Activated T-cell treated with anti-CD3 and anti-CD28 coated beads, Interleukin-2, amount 50 U/mL, for 72 hours (primary cell): ENCODE measurements at places on chromosomes 5 and 9.

DNA sequence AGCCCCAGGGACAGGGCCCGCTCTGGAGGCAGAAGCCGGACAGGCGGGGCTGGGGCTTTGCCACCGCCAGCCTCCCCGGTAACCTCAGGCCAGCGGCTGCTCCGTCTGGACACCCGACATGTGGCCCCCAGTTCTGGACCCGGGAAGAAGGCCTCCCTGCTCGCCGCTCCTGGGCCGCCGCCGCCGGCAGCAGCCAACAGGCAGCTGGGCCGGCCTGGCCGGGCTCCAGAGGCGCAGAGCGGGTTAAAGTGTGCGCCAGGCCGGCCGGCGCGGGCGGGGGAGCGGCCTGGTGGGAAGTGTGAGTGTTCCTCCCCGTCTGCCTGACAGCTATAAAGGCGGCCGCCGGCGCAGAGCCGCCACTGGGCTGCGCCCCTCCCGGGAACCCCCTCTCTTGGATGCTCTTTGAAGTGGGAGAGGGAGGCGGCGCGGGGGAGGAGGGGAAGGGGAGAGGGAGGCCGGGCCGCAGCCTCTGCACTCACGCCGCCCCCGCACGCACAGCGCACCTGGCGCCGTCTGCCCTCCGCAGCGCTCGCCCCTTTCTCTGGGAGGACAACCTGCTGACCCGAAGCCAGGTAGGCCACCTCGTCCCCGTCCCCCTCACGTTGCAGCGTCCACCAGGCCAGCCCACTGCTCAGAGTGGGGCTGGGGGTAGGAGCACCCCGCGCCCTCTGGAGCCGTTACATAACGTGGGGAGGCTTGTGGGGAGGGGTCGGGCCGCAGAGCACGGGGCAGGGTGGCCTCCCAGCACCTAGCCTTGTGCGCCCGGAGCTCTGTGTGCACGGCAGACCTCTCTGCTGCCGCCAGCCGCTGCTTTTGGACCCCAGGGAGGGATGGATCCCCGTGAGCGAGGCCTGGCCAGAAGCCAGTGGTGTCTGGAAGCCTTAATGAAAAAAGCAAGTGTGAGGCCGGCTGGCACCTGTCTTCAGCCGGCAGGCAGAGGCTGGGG lies at the start of gene ADAMTSL2:
TSS of gene ADAMTSL2 (plus strand) at position 359 of the 946 bp plus-strand sequence. CDS start 2,009 bp downstream, outside the sequence.
- peak; percentile 25 for DNase-seq

GRCh38 chr5:96433066-96433447 lies at the start of gene PCSK1:
Gene PCSK1, minus strand, starts transcription at chr5:96433248. Its CDS starts 206 bp downstream, at chr5:96433042.
- DNase-seq: no peak

- DNase-seq: no peak
These were observed 153.5 kb upstream of the IRX2 start for GRCh38 chr5:2904956-2905355.

GRCh38 chr9:94713436-94714215 lies 12.9 kb upstream of the AOPEP start:
- no peak for DNase-seq

- no peak for DNase-seq
These were observed 8.4 kb upstream of the ARSI start for GRCh38 chr5:150311015-150311692.

- no peak for DNase-seq
These were observed 19.9 kb upstream of the CYLC2 start for GRCh38 chr9:102975251-102975650.

- no peak for DNase-seq
These were observed at the start of gene CARD9 for GRCh38 chr9:136373300-136374182. Gene CARD9, minus strand, starts transcription at chr9:136373669. Its CDS starts 1,591 bp downstream, at chr9:136372078.

DNA sequence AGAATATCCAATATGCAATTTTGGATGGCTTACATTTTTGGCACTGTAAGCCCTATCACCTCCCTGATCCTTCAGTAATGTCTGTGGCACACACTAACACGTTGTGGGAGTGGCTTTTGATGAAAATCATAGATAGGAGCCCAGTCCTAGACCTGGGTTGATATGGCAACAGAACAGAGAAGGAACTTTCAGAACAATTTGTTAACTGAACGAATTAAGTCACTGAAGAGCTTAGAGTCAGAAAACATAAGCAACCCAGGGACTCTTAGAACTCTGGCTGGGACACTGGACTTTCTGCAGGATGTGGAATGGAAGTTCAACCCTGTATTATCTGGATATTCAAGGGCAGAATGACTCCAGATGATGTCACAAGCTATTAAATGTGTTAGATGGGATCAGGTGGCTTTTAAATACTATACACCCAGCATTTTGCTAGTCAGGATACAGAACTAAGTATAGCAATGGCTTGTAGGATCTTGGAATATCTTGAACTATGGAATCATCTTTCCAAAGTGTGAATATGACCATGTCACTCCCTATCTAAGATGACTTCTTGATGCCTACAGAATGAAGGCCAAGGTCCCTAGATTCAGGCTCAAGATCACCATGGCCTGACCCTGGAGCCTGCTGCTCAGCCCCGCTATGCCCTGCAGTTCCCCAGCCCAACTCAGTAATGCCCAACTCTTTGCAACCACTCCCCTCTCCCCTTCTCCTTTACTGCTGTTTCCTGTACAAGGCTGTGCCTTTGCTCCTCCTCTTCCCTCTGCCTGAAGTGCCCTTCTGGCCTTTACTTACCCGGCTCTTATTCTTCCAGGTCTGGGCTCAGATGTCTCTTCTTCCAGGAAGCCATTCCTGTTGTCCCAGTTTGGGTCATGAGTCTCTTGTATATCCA lies 42.8 kb downstream of the VLDLR start:
- no peak for DNase-seq

DNA sequence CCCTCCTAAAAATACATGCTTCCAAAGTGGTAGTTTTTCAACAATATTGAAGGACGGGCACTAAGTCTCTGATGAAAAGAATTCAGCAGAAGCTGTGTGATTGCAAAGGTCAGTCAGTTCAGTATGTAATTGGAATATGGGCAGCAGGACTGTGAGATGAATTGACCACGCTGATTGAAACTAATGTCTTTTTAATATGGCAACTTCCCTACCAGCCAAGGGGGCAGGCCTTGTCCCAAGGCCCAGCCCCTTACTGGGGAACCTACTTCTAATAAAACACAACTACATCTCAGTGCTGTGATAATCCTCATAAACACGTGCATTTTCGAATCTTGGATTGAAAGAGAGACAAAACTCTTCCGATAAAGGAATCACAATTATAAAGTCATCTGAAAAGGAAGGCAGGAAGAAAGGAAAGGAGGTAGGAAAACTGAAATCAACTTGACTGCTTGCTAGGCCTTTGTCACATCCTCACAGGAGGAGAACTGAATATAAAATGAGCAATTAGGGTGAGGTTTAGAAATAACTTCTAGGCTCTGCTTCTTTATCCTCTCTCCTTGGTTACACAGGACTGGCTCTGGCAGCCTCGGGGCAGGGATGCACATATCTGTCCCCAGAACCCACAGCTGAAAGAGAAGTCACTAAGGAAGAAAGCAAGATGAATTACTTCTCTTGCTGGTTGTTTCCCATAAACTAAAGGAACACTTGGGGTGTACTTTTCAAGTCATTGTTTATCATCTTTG lies 281.9 kb downstream of the GLIS3 start:
- DNase-seq: no peak

- no peak for DNase-seq
These were observed 622.0 kb upstream of the DAB2 start for GRCh38 chr5:40046792-40047191.

- DNase-seq: no peak
These were observed 51.1 kb upstream of the CTNND2 start for GRCh38 chr5:11955331-11955730.
